ENCODE measurements at places on chromosomes 2 and 18.

DNA sequence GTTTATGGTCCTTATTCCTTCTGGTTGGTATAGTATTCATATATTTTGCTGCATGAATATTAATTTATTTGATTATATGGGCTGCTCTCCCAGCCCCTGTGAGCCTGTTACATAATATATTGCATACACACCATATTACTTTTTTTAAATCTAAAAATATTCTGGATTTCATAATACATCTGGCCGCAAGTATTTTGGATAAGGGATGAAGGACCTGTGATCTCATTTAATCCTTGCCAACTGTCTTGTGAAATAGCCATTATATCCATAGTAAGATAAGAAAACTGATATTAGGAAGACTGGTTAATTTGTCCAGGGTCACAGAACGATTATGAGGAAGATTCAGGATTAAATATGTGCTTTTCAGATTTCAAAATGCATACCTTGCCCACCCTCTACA is 433.6 kb downstream of the LPIN1 start:
- peak; percentile 25 for DNase-seq

DNA sequence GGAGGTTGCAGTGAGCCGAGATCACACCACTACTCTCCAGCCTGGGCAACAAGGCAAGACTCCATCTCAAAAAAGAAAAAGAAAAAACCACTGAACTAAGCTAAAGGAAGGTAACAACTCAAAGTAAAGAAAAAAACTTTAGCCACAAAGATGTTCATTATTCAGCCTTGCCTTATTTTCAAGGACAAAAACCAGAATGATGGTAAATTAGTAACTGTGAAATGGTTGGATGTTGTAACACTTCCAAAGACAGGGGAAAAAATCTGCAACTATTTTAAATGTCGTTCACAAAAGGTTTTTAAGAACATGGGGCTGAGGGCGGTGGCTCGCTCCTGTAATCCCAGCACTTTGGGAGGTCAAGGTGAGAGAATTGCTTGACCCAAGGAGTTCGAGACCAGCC is 10.1 kb downstream of the ADAM17 start:
- no peak for DNase-seq

DNA sequence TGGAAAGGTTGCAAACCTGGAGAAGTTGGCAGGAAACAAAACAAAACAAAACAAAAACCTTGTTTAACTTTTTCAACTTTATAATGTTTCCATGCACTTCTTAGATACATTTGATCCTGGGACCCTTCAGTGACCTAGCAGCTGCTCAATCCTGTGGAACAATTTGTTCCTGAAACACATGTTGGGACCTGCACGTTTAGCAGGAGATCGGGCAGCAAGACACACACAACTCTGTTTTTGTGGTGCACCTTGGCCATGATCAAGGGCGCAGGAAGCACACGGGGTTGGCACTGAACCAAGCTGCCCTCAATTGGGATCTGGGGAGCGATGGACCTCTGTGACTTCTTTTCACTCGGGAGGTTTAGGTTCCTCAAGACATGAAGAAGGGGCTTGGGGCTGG is 268.7 kb downstream of the LOXHD1 start:
- no peak for DNase-seq

DNA sequence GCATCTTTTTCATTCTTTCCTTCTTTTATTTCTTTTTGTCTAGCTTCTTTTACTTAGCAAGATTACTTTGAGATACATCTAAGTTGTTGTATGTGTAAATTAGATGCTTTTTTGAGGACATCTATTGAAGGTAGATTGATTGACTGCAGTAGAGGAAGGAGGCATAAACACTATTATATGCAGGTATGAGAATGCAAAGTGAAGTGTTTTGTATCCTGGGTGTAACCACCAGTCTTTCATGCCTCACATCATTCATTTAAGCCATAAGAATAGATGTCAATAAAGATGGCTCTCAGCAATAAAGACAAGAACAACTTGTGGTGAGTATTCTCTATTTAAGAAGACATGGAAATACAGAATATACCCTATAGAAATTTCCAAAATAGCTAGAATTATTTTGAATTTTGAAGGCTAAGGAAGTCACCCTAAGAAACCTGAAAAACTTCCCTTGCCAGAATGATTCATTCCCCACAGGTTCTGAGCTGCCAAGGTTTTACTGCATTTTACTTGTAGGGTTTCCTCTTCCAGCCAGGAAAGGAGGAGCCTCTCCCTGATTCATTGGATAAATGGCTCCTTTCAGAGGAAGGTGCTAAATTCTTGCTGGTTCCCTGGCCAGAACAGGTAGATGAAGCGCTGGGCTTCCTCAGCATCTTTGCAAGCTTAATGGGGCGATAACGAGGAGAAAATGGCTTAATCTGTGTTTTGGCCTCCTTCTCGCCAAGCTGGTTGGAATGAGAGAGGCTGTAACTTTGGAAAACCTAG is 279.8 kb upstream of the SLC14A2 start:
- DNase-seq = no peak

- DNase-seq = no peak
Measured at GRCh38 chr2:145066856-145067548, 547.1 kb upstream of the ZEB2 start.

GRCh38 chr2:38245114-38245641 is 131.9 kb downstream of the ATL2 start:
- DNase-seq = no peak

DNA sequence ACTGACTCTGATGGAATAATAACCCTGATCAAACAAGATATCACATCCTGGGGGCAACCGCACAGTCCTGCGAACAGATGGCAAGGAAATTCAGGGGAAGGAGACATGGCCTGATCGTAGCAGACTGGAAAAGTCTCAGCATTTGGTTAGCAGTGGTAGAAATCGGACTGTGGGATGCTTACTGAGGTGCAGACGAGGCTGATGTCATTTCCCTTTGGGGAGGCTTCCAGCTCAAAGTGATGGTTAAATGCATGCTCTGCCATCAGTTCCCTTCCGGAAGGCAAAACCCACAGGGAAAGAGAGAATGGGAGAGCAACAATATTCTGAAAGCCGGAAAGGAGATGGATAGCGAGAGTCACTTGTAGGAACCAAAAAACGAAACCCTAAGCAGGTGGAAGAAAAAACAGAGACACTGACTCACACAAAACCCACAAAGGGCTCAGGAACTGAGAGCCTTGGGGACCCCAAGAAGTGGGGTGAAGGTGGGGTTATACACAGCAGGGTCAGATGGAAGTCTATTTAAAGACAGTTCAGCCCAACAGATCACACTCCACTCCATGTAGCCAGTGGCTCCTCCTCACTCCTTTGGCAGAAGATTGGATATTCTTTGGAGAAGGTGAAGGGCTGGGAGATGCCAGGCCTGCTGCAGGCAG is 93.1 kb downstream of the INPP5D start:
- DNase-seq = no peak

- no peak for DNase-seq
Measured at GRCh38 chr18:48740851-48741485, 202.1 kb downstream of the CTIF start.

DNA sequence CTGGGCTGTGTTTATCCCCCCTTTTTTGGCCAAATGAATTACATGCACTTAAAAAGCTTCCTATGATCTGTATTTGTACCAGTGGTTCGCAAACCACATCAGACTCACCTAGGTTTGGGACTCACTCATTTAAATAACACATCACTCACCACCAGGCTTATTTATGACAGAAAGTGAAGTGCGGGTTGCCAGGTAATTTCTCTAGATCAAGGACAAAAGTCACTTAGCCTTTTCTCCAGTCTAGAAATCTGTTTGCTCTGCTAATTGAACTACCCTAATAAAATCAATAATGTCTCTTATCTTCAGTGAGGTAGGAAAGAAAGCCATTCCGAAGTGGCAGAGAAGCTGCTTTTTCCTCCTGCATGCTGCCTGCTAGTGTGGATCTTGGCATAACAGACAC is 88.1 kb upstream of the SLC8A1 start:
- DNase-seq = no peak

GRCh38 chr2:230974096-230974913 is 21.6 kb upstream of the SPATA3 start:
- peak; percentile 91 for DNase-seq

- DNase-seq = no peak
Measured at GRCh38 chr2:69570474-69570873, 73.1 kb downstream of the AAK1 start.

- no peak for DNase-seq
Measured at GRCh38 chr2:233620204-233620603, 2.8 kb downstream of the UGT1A8 start.

DNA sequence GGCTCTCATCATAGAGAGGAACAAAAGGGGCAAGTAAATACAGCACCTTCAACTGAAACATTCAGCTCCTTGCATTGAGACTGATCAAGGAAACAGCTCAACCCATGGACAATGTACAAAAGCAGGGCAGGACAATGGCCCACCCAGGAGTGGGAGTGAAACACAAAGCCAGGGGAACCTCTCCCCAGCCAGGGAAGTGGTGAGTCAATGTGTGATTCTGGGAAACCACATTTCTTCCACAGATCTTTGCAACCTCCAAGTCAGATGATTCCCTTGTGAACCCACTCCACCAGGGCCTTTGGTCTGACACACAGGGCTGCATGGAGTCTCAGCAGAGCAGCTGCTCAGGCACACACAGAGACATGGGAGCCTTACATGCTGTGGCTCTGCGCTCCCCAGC is 294.5 kb downstream of the NR4A2 start:
- DNase-seq = no peak

DNA sequence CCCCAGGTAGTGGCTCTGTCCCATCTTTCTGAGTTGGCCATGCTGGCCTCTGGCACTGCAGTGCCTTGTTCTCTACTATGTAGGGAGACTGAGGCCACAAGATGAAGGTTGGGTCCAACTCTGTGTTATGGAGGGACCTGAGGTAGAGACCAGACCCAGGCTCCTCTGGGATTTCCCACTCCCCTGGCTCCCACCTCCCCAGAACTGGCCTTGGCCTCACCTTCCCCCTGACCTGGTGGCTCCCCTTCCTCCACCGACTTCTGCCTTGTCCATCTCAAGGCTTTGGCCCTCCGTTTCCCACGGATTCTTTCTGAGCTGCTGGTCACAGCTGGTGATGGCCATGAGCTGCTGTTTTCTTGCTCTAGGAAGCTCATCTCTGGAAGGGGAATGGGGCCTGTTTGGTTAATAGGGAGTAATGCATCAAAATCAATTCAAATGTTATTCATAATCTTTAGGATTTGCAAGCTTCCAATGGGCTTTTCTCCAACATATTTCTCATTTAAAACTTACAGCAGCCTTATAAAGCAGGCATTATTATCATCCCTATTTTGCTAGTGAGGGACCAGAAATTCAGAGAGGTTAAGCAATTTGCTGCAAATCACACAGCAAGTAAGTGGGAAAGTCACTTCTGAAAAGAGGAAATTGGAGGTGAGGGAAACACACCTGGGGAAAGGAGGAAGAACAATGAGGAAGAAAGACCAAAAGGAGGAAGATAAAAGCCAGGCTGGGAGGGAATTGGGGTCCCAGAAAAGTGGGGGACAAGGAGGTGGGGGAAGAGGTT is 887 bp downstream of the PRKAG3 start:
- no peak for DNase-seq

Measured in iris pigment epithelial cell (primary cell).